NCI-H1436 treated with DMSO at 0.1 percent for 48 hours (cell line): ENCODE measurements at places on chromosomes 5 and 9.

GRCh38 chr5:132971483-132972435 lies 8.3 kb upstream of the AFF4 start:
- DNase-seq = no peak

GRCh38 chr9:109336409-109336808 lies 15.6 kb upstream of the EPB41L4B start:
- no peak for DNase-seq

GRCh38 chr5:67318746-67319145 lies 122.1 kb upstream of the CD180 start:
- DNase-seq = no peak

GRCh38 chr9:24793787-24794186 lies 248.1 kb upstream of the IZUMO3 start:
- DNase-seq = no peak

- DNase-seq = no peak
Measured at GRCh38 chr5:177595026-177595585, 3.1 kb downstream of the TMED9 start.

GRCh38 chr5:173629628-173630027 lies 13.2 kb upstream of the BOD1 start:
- DNase-seq = no peak

DNA sequence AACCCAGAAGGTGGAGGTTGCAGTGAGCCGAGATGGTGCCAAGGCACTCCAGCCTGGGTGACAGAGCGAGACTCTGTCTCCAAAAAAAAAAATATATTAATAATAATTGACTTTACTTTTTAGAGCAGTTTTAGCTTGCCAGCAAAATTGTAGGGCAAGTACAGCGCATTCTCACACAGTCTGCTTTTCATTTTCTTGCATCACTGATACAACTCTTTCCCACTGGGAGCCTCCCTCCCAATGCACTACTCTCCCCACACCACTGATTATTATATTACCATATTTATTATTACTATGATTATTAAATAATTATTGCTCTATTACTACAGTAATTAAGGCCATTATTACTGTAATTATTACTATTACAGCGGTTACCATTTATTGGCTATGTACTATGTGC lies 212.8 kb downstream of the GNA14 start:
- no peak for DNase-seq
